ENCODE measurements at places on chromosomes 2 and 18.

GRCh38 chr18:61400716-61401115 is 67.5 kb downstream of the CDH20 start:
- no peak for DNase-seq

- no peak for DNase-seq
Observed at GRCh38 chr2:60299179-60299578, 254.3 kb downstream of the BCL11A start.

- DNase-seq, result no peak
Observed at GRCh38 chr2:174125090-174125489, 123.2 kb downstream of the OLA1 start.

DNA sequence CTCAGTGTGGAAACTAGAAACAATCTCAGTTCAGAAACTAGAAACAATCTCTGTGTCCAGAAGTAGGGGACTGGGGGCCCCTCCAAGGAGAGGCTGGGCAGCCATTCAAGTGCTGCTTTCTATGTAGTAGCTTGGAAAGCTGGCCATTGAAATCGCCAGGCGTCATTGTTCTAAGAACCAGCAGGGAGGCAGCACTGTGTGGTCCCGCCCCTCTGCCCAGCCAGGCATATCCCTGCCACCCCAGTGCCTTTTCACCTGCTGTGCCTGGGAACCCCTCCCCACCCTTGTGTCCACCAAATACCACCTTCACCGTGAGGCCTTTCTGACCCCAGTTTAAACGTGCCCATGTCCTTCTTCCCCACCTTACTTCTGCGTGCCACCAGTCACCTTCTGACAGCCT is 221.6 kb downstream of the GBX2 start:
- DNase-seq, result no peak

DNA sequence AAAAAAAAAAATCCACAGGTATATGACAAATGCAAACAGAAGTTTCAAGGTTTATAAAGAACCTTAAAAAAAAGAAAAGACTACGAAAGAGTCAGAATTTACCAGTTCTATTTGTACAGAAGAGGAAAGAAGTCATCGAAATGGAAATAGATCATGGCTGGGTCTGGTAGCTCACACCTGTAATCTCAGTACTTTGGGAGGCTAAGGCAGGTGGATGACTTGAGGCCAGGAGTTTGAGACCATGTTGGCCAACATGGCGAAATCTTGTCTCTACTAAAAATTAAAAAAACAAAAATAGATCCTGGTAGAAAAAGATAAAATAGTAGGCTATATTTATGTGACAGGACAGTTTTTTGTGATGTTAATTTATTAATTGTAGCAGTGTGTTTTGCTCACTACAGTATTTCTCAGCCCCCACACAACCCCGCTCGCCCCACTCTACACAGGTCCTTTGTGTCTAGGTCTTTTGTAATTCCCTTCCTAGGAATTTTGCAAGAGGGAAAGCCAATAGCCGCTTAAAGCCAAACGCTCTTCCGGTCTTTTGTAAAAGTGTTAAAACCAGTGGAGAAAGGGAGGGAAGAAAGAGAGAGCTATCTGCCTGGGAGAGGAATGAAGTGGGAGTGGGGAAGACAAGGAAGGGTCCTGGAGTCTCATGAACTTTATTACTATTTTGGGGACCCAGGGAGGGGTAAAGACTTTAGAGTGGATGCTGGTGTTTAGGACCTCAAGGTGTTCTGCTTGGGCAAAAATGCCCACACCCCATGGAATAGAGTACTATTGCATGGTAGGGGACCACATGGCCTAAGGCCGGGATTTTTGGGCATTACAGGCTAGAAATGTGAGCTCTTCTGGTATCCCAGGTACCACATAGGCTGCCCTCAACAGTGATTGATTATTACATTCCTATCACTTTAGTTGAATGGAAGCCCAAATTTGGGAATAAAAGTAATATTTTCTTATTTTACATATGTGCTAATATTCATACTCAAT is 59.4 kb upstream of the XPO1 start:
- no peak for DNase-seq

DNA sequence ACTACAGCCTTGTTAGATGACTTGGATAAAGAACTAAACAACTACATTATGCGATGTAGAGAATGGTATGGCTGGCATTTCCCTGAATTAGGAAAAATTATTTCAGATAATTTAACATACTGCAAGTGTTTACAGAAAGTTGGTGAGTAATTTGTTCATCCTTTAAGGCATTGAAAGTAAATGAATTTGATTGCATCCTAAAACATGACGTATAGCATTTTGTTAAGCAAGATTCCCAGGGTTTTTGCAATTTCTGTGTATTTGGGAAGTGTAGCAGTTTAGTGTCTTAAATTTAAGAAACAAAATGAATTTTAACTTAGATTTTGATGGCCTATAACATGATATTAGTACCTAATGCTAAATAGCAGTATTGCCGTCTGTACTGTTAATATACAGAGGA is 24.8 kb downstream of the NOP58 start:
- no peak for DNase-seq

- no peak for DNase-seq
Observed at GRCh38 chr2:158072361-158072760, 29.3 kb upstream of the UPP2 start.

GRCh38 chr2:10193851-10194820 is 71.6 kb downstream of the RRM2 start:
- no peak for DNase-seq

- no peak for DNase-seq
Observed at GRCh38 chr18:72412927-72413326, 131.2 kb downstream of the CBLN2 start.

- DNase-seq, result no peak
Observed at GRCh38 chr2:235433860-235434259, 60.0 kb upstream of the AGAP1 start.

GRCh38 chr2:113910967-113911678 is 21.2 kb downstream of the ACTR3 start:
- DNase-seq, result no peak

DNA sequence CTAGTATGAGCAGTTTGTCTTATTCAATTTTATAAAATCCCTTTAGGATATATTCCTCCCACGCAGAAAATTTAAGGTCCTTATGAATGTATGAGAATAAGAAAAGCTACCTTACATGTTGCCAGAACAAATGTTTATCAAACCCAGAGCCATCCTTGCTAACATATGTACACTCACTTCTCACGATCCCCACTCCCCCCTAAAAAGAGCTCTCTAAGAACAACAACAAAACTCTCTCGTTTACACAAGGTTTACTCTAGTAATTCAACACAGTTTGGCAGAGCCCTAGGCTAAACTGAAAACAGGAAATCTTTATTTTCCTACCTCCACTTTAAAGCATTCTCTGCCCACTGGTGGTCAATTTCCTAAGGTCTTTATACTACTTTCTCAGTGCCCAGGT is 504.9 kb downstream of the ZEB2 start:
- DNase-seq, result no peak

DNA sequence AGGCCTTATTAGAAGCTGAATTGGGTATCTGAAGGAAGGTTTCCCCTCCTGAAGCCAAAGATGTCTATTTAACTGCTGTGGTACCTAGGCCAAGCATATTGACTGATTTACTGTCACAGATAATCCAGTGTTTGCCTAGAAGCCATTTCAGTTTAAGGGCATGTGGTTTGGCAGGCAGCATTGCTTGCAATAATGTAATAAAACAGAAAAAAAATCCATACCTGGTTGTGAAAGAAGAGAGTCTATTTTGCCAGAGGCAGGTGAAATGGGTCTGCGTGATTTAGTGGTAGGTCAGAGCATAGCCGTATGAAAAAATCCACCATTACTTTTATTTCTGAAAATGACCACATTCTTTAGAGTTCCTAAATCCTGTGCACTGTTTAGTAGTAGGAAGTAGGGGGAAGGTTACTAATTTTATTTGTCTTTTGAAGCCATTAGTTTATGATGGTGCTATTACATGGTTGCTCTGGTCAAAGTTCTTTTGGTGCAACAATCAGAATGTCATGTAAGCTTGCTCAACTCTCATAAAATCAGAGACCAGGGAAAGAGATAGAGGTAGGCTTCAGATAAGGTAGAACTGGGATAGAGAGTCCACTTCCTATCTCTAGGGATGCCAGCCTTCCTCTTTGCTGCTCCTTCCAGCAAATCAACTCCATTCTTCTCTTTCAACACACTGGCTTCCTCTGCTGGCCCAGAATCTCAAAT is 343.4 kb downstream of the GPD2 start:
- no peak for DNase-seq

DNA sequence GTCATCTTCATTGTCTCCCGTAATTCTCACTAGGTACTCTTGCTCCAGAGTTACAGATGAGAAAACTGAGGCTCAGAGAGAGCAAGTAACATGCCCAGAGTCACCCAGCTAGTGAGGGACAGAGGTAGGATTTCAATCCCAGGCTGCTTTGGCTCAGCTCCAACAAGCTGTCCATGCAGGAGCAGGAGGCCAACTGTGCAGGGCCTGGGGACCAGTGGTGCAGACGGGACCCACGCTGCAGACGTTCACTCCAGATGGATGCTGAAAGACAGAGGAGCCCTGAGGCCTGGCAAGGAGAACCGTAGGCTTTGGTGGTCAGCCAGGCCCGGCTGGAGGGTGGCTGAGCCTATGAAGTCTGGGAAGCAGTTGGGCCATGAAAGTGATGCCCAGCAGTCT is 102.6 kb downstream of the MCFD2 start:
- no peak for DNase-seq

DNA sequence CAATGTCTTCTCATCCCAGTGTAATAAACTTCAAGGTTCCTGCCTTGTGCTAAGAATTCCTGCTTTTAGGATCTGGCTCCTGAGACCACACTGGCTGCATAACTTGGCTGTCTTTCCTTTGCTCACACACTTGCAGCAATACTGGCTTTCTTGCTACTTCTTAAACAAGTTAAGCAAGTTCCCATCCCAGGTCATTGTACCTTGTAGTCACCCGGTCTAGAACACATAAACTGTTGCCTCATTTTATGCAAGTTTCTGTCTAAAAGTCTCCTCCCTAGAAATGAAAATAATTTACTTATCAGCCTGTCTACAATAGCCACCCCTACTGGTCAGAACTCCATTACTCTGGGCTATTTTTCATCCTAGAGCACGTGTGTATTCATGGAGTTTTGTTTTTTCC is 887.9 kb upstream of the FAM98A start:
- no peak for DNase-seq

GRCh38 chr2:46335391-46336282 is 38.4 kb downstream of the EPAS1 start:
- no peak for DNase-seq

GRCh38 chr2:225164401-225165050 is 122.3 kb upstream of the DOCK10 start:
- DNase-seq, result no peak

- DNase-seq, result no peak
Observed at GRCh38 chr18:75167759-75168618, 41.0 kb downstream of the PTGR3 start.

- DNase-seq, result no peak
Observed at GRCh38 chr2:25341011-25341727, 556 bp downstream of the DNMT3A start.

GRCh38 chr2:234678711-234679110 is 181.8 kb upstream of the ARL4C start:
- DNase-seq, result no peak

DNA sequence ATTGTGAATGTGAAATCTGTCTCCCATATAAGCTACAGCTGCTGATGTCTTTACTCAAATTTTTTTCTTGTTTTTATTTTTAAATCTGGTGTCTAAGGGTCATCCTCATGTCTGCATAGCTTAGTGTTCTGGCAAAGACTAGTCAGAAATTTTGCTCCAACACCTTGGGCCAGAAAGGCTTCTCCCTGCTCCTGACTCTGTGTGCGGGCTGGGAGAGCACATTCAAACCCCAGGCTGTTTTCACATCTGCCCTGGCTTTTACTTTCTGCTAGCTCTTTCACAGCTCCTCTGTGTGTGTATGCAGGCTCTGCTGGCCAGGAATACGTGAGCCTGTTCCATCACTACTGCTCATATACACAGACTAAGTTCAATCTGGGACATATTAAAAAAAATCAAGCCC is 102.9 kb upstream of the RIOK3 start:
- no peak for DNase-seq

DNA sequence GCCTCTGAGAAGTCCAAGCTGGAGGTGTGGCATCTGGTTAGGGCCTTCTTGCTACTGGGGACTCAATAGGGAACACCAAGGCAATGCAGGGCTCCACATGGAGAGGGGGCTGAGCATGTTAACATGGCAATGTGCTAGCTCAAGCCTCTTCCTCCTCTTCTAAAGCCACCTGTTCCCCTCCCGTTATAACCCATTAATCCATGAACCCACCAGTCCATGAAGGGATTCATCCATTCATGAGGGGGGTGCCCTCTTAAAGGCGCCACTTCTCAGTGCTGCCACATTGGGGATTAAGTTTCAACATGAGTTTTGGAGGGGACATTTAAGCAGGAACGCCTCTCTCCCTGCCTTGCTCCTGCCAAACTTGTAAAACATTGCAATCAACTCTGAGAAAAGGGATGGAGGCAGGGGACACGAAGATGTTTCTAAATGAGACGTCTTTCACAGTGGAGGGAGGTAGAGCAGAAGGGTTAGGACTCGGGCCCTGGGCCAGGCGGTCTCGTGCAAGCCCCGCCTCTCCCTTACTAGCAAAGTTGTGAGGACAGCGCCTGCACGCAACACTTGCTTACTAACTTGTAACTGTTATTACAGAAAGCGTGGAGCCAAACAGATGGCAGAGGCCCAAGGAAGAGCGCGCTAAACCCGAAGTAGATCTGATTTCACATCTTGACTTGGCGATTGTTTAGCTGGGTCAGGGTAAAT is 118.2 kb upstream of the ZNF516 start:
- DNase-seq, result no peak
